8988T (cell line): ENCODE measurements at places on chromosomes 5 and 9.

- no peak for DNase-seq
These were observed 13.3 kb upstream of the GADD45G start for GRCh38 chr9:89591274-89592212.

GRCh38 chr5:128446-128845 is 36.5 kb downstream of the PLEKHG4B start:
- no peak for DNase-seq

- no peak for DNase-seq
These were observed 648.6 kb downstream of the SEMA5A start for GRCh38 chr5:8897316-8897715.

DNA sequence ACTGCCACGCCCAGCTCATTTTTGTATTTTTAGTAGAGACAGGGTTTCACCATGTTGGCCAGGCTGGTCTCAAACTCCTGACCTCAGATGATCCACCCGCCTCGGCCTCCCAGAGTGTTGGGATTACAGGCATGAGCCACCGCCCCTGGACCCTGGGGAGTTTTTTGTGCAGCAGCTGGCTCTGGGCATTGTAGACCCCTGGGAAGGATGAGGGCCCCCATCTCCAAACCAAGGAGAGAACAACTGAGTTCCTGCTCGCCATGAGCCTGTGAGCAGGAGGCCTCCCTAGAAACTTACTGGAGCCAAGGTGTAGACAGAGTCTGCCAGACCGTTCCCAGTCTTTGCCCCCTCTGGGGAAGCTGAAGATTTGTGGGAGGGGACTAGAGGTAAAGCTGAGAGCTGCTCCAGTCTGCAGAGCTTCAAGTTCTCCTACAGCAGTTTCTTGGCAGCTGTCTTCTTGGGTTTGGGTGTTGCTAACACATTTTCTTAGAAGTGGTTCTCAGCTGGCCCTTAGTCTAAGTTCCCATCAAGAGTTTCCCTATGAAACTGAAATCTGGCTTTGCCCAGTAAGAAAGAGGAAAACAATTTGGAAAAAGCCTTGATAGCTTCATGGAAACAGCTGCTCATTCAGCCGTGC is 12.4 kb downstream of the NUDT2 start:
- DNase-seq: no peak

- peak; percentile 53 for DNase-seq
These were observed 36.3 kb downstream of the ERGIC1 start for GRCh38 chr5:172870291-172870714.
